Right atrium auricular region (tissue), 2 donors: ENCODE measurements at places on chromosomes 12 and 14. TPM values are rescaled to one million over a fixed set of nuclear protein-coding genes. Genes with fewer than 3 reads are reported as not detected.

PTGR2 gene
- 15.9 TPM for total RNA-seq

MYO1H gene
- total RNA-seq = 0.63 TPM

B4GALNT3 gene
- 19.3 TPM for total RNA-seq

CLEC4E gene
- 3.2 TPM for total RNA-seq

KRT72 gene
- total RNA-seq = not detected

RNASE3 gene
- 0.59 TPM for total RNA-seq

HCAR1 gene
- total RNA-seq = not detected

RNASE2 gene
- 4.1 TPM for total RNA-seq

PTGES3 gene
- 69.6 TPM for total RNA-seq

SIX4 gene
- total RNA-seq = 3.3 TPM

RASAL1 gene
- not detected for total RNA-seq

KERA gene
- not detected for total RNA-seq

CABP1 gene
- 2.0 TPM for total RNA-seq

CEP128 gene
- total RNA-seq = 2.7 TPM

PIP4P1 gene
- total RNA-seq = 13.3 TPM

DENND5B gene
- 37.3 TPM for total RNA-seq

TMTC1 gene
- 60.3 TPM for total RNA-seq

DUSP16 gene
- 18.7 TPM for total RNA-seq

RPL6 gene
- total RNA-seq = 967 TPM

KCNH5 gene
- not detected for total RNA-seq

MAP1LC3B2 gene
- total RNA-seq = 1.4 TPM

DIO3 gene
- total RNA-seq = 0.55 TPM

TSPAN8 gene
- total RNA-seq = 2.2 TPM

TRHDE gene
- 0.37 TPM for total RNA-seq

SLC25A21 gene
- total RNA-seq = 0.55 TPM

PLEKHG3 gene
- 28.1 TPM for total RNA-seq

RNFT2 gene
- total RNA-seq = 0.89 TPM

PRH2 gene
- total RNA-seq = not detected

TPPP2 gene
- total RNA-seq = 0.86 TPM

FAM181A gene
- total RNA-seq = not detected

SOX5 gene
- total RNA-seq = 3.9 TPM

OR6C2 gene
- not detected for total RNA-seq

CALCOCO1 gene
- total RNA-seq = 182 TPM

CCDC38 gene
- not detected for total RNA-seq

DAO gene
- total RNA-seq = not detected

CD9 gene
- total RNA-seq = 230 TPM

FKBP3 gene
- 45.5 TPM for total RNA-seq

CRIP2 gene
- total RNA-seq = 831 TPM

CCND2 gene
- 165 TPM for total RNA-seq

TMEM119 gene
- total RNA-seq = 1.8 TPM

ANKRD52 gene
- total RNA-seq = 22.1 TPM

DPPA3 gene
- total RNA-seq = not detected

SSPN gene
- 61.1 TPM for total RNA-seq

FOXN4 gene
- not detected for total RNA-seq

LGR5 gene
- 0.19 TPM for total RNA-seq

DNAI7 gene
- total RNA-seq = 1.5 TPM
